Fibroblast of gingiva (primary cell): ENCODE measurements at places on chromosomes 2 and 18.

GRCh38 chr2:128549646-128550260, 231.1 kb upstream of the HS6ST1 start:
- DNase-seq = no peak

GRCh38 chr2:235583144-235583543, 89.3 kb downstream of the AGAP1 start:
- DNase-seq = no peak

GRCh38 chr2:124325667-124326440, 300.8 kb downstream of the CNTNAP5 start:
- no peak for DNase-seq

DNA sequence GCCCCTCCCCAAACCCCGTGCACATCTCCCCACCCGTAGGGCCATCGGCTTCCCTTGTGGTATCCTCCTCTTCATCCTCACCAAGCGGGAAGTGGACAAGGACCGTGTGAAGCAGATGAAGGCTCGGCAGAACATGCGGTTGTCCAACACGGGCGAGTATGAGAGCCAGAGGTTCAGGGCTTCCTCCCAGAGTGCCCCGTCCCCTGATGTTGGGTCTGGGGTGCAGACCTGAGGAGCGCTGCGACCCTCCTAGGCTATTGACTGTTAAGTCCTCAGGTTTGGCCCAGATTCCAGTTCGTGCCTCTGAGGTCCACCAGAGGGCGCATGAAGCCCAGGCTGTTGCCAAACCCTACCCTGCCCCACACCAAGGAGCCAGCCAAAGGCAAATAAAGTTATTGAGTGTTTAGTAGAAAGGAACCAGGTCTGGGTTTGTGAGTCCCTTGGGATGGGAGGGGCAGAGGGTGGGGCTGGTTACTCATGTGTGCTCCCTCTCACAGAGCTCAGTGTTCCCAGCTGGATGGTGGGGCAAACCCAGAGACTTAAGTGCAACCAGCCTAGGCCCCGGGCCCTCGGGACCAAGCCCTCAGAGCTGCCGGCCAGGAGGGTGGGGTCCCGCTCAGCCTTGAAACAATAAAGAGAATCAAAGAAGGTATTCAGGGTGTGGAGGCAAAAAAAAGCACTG, 2.4 kb downstream of the PNKD start:
- peak; percentile 96 for DNase-seq

DNA sequence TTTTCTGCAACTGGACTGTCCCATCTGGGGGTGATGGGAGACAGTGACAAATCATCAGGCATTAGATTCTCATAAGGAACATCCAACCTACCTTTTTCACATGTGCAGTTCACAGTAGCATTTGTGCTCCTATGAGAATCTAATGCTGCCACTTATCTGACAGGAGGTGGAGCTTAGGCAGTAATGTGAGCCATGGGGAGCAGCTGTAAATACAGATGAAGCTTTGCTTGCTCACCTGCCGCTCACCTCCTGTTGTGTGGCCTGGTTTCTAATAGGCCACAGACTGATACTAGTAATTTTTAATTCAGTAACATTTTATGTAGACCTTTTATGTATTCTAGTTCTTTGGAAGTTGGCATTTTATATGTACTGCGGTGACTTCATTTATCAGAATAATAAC, 180.1 kb upstream of the SPOPL start:
- no peak for DNase-seq

DNA sequence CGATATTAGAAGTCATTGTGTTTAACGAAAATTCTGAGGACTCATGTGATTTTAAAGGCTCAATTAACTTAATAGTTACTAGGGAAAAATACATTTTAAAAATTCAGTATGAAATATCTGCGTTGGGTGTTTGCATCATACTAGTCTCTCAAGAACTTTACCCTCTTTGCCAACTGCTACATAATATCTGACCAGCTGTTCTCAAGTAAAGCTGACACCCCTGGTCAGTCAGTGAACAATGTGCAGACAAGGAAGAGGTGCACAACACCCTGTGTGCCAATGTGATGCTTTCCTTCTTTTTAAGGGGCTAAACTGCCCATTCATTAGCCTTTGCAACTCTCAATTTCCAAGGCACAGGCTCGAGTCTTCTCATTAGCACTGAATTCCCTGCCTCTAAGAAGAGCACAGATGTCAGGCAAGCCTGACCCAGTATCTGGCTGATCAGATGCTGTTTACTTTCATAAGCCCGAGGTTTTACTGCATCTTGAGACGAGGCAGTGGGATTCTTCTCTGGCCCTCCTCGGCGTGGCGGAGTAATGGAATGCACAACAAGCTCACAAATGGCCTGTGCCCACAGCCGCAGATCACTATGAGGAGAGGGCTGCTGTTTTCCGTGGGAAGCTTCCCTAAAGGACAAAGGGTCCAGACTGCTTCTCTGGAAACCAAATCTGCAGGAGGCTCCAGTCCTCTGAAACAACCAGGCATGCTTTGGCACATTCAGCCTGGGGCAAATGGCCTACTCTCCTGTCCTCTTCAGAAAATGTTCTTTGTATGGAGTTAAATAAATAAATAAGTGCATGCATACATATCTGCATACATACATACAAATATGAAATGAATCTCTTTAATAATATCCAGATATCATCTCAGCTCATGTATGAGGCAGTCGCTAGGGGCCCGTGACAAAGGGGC, 240.3 kb downstream of the ZNF521 start:
- peak; percentile 38 for DNase-seq

GRCh38 chr2:239916205-239917124, 108.7 kb downstream of the NDUFA10 start:
- no peak for DNase-seq

DNA sequence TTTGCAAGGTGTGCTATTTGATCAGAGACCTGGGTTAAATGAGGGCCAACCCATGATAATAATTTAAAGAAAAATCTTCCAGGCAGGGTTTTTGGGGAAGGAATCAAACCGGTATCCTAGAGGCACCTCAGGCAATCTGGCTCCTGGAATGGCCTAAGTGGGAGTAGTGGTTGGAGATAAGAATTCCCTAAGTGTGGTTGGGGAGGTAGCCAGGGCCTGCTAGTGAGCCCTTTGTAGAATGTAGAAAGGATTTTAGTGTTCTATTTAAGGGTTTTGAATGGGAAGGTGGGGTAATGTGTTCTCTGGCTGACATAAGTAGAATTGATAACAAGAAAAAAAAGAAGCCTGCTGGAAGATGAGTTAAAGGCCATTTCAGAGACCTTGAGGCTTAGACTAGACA, 422.2 kb downstream of the XIRP2 start:
- no peak for DNase-seq

- no peak for DNase-seq
Measured at GRCh38 chr2:68134554-68134953, 23.1 kb upstream of the PNO1 start.

GRCh38 chr2:64296695-64297346, 152.6 kb upstream of the PELI1 start:
- DNase-seq = no peak

DNA sequence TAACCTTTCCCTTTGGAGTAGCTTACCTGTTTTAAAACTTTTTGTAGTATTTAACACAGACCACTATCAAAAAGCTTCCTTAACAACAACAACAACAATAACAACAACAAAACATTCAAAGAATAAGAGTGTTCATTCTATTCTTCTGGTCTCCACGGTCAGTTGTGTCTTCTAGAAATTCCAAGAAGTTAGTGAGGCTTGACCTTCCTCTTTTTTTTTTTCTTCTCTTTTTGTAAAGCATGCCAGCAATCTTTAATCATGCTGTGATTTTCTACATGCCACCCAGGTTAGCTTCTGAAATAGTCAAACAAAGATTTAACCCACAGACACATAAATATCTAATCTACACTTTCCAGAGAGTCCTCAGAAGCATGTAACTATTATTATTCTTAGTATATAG, 28.4 kb upstream of the KLHL14 start:
- no peak for DNase-seq

GRCh38 chr2:29206941-29207340, 91.7 kb downstream of the CLIP4 start:
- DNase-seq = no peak

- DNase-seq = no peak
Measured at GRCh38 chr2:16671760-16672159, 6.1 kb upstream of the CYRIA start.

DNA sequence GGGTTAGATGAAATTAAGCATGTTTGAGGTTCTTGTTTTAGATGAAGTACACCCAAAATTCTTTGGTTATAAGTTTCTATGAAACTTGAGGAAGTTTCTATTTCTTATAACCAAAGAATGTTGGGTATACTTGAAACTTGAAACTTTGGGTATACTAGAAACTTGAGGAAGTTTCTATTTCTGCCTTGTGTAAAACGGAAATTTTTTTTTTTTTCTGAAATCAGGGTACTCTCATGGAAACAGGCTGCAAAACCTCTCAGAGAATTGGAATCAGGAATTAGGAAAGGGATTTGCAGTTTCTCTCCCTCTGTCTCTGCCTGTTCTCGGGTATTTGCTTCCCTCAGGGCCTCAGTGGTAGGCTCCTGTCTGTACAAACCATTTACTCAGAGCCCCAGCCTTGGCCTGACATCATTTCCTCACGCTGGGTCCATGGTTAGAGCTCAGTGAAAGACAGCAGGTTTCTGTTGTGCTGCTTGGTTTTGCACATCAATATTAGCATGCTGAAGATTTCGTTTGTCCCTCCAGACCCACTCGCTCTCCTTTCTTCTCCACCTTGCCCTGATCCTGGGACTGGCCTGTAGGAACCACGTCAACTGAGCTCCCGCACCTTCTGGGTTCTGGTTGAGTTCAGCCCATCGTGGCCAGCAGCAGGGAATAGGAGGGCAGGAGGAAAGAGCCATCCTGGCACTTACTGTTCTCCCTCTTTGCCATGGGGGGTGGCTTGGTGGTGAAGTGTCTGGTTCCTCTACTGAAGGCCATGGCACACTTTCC, 106.4 kb downstream of the POLR1A start:
- peak; percentile 55 for DNase-seq

- no peak for DNase-seq
Measured at GRCh38 chr2:161842736-161843433, 218.7 kb downstream of the SLC4A10 start.

DNA sequence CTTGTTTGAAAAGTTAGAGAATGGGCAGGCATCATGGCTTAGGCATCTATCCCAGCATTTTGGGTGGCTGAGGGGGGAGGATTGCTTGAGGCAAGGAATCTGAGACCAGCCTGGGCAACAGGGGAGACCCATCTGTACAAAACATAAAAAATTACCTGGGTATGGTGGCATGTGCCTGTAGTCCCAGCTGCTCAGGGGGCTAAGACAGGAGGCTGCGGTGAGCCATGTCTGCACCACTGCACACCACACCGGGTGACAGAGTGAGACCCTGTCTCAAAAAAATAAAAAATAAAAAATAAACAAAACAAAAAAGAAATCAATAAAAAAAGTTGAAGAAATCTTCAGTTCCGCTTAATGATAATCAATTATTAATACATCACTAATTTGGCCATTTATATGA, 146.5 kb downstream of the CDH7 start:
- no peak for DNase-seq

DNA sequence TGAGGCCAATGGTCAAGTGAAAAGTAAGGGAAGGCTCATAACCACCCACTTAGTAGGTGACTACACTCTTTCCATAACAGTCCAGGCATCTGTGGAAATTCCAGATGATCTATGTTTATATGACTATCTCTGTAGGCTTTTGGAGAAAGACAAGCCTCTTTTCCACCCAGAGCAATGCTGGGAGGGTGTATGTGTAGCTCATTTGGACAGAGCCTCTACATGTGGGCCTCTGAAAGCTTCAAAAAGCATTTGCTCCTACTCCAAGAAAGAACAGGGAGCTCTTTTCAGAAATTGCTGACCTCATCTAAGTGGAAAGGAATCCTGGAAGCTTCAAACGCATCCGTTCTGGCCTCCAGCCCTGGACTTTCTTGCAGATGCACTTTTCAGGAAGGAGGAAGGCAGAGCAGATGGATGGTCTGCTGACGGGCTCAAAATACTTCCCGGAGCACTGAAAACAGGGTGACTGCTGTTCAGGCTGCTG, 308.7 kb downstream of the LRATD1 start:
- no peak for DNase-seq

- no peak for DNase-seq
Measured at GRCh38 chr18:45557287-45557686, 58.0 kb upstream of the SLC14A2 start.

DNA sequence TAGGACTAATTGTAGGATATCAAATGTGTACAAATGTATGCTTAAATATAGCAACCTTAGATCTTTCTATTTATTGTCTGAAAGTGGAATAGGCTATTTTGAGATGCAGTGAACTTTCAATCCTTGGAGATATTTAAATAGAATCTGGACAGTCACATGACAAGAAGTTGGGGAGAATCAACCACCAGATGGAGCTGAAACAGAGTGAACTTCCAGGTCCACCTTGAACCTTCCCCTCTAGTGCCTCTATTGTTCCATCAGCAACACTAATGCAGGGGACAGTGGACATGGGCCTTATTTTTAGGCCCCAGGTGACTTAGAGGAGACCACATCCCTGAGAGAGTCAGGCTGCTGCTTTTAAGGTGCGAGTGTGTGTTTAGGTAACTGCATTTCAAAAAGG, 37.0 kb upstream of the CRIM1 start:
- no peak for DNase-seq

DNA sequence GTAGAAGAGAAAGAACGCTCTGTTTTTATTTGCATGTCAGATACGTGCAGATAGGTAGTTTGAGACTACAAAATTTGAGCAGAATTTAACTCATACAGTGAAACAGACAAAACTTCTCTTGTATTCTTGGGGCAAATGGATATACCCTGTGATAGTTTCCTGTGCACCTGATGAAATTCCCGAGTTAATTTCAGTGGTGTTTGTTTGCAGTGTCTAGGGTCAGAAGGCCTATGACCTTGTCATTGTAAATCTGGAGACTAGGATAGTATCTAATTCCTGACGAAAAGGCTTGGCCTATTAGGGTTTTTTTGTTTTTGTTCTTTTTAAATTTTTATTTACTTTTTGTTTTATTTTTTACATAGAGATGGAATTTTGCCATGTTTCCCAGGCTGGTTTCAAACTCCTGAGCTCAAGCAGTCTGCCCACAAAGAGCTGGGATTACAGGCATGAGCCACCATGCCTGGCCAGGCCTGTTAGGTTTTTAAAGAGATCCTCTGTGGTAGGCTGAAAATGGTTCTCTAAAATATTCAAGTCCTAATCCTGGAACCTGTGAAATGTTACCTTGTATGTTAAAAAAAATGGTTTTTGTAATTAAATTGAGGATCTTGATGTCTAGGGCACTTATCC, 17.6 kb downstream of the LCLAT1 start:
- DNase-seq = no peak

DNA sequence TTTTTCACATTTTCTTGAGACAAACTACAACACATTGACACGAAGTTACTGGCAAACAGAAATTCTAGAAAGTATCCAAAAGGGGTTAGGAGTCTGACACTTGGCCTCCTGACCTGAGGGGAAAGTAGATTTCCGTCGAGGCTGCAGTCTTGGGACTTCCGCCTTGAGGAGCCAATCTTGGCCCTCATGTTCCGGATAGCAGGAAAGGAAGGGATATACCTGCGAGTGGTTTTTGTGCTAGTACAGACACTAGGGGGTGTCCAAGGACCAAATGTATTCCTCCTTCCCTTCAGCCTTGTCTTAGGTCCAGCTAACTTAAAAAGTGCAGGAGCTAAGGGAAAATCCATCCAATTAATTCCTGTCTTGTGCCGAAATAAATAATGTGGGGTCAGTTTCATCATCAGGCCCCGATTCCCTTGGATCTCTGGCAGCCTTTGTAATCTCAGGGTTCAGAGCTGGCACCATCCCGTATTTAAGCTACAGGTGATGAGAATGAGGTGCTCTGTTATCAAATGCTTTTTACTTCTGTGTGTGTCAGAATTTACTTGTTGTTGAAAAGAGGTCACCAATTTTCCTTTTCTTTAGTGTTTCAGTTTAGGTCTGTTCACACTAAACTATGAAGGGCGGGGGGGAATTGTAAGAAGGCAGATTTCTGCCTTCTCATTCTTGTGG, 330.2 kb upstream of the FANCL start:
- peak; percentile 62 for DNase-seq
